SK-N-DZ (cell line): ENCODE measurements at places on chromosomes 3 and 15.

GRCh38 chr3:114496466-114496865 is 202.6 kb downstream of the TIGIT start:
- no peak for DNase-seq

- no peak for DNase-seq
These were observed 263.3 kb downstream of the NEK10 start for GRCh38 chr3:27105904-27106303.

- no peak for DNase-seq
These were observed 340.4 kb upstream of the KCNMB2 start for GRCh38 chr3:178195824-178196223.

DNA sequence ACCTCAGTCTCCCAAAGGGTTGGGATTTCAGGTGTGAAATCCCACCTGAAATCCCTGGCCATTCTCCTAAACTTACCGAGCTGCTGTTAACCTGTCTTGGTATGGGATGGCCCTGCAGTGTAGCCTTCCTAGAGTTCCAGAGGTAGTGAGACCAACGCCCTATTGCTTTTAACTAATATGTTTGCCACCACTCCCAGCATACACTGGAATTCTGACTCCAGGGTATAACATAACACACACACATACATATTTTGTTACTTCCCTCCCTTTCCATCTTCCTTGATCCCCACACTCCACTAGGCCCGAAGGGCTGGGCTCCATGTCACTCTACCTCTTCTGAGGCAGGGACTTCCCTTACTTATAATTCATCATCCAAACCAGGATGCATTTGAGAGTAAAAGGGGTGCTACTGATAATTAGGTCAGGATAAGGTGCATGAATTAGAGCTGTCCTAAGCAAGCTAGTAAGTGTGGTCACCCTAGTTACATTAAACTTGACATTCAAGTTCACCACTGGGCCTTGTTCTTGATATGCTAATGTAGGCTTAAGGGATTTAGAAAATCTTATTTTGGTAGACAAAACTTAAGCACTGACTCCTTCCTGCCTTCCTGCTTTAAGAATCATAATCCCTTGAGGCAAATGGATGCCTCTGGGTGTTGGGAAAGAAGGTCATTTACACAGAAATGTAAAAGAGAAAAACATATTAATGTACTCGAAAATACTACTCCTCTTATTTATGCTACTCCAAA is 317.6 kb downstream of the MAGI1 start:
- no peak for DNase-seq

DNA sequence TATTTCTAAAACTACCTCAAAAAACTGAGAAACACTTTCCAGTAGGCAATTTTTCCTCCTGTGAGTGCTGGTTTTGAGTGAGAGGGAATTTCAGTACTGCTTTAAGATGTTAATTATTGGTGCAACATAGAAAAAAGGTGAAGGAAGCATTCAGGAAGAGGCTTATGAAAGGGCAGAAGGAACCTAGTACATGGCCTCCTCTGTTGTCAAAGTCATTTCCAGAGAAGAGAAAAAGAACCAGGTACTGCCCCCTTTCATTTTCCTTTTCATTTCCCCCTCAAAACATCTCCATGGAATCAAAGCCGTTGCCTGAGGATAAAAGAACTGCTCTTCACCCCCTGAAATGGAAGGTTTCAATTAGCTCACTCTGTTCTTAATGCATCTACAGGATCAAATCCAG is 19.8 kb downstream of the RARRES1 start:
- no peak for DNase-seq

DNA sequence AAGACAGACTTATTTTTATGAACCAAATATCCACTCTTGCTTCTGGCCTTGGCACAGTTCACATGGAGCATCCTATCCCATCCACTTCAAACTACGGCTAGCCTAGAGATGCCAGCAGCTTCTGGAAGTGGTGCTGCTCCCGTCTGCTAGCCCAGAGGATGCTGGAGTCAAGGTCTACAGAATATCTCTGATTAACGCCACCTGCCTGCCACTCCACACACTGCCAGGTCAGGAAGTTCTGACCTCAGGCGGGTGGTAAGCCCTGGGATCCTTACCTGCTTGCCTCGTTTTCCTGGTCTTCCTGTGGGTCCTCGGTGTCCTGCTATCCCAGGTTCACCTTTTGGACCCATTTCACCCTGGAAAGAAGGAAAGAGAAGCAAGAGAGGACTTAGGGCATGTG is 42.9 kb downstream of the EAF1 start:
- no peak for DNase-seq

DNA sequence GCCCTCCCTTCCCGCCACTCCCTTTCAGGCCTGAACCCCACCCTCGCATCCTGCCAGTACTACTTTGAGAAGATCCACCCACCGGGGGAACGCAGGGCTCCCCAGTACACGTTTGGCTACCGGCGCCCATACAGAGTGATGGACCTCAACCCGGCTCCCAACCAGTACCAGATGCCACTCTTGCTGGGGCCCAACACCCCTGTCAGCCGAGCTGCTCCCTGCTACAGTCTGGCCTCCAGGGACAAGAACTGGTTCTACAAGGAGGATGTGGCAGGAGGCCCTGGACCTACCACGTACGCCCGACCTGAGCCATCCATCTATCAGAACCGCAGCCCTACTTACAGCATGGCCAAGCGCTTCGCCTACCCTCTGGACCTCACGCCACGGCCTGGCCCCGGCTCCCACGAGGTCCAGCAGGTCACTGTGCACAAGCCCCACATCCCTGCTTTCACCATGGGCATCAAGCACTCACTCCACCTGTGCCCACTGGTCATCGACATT is 14.4 kb upstream of the CSPG4 start:
- no peak for DNase-seq

GRCh38 chr3:61771976-61772375 is 210.6 kb downstream of the PTPRG start:
- no peak for DNase-seq

DNA sequence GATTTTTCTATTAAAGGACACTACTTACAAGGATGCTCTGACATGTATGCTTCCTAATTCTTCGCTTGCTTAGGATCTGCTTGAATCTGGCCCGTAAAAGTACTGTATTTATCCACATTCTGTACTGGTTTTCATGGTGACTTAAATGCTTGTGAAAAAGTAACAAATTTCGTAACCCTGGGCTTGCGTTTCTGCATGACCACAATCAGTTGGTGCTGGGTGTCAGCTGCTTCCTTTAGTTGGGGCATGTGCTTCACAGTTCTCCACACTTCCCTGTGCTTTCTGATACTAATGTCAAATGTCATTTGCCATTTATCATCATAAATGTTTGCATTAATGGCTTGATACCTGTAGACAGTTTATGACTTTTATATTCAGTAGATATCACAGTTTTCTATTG is 218.4 kb upstream of the MLF1 start:
- DNase-seq, result no peak

GRCh38 chr3:13011573-13012220 is 61.5 kb downstream of the IQSEC1 start:
- DNase-seq, result no peak

DNA sequence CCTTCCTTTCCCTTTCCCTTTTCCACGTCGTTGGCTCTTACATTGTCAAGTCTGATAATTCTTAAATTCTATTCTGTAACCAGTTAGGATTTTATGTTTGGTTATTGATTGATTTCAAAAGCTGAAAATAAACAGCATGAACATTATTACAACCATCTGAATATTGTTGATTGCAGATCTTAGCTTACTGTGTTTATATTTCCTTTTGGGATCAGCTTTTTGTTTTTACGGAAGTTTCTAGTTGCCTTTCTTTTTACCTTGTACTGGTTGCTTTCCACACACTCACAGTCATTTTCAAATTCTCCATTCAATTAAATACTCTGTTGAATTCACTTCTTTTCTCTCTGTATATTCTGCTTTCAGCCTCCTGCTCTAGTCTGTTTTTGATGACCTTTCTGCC is 16.6 kb downstream of the ZNF35 start:
- no peak for DNase-seq

- DNase-seq, result no peak
These were observed 196.4 kb downstream of the UACA start for GRCh38 chr15:70566989-70567388.

GRCh38 chr3:16059711-16060357 is 114.6 kb upstream of the GALNT15 start:
- no peak for DNase-seq

- DNase-seq, result no peak
These were observed 403.0 kb upstream of the ONECUT1 start for GRCh38 chr15:53193149-53193548.

DNA sequence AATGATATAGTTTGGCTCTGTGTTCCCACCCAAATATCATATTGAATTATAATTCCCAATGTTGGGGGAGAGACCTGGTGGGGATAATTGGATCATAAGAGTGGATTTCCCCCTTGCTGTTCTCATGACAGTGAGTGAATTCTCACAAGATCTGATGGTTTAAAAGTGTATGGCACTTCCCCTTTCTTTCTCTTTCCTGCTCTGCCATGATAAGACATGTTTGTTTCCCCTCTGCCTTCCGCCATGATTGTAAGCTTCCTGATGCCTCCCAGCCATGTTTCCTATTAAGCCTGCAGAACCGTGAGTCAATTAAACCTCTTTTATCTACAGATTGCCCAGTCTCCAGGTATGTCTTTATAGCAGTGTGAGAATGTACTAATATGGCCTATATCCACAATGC is 126.7 kb upstream of the GMNC start:
- DNase-seq, result no peak

DNA sequence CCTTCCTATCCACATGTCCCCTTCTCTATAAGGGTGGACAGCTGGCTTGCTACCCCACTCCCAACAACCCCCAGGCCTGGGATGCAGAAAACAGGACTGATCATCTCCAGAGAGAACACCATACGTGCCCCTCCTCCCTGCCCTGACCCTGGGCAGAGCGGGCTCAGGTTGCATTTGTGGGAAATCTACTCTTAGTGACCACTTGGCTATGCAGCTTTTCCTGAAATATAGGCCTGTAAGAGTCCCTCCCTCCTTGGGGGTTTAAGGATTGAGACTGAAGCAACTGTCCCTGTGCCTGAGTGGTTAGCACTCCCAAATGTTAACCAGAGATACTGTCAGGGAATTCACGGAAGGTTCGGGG is 11.7 kb downstream of the SH2D7 start:
- no peak for DNase-seq

DNA sequence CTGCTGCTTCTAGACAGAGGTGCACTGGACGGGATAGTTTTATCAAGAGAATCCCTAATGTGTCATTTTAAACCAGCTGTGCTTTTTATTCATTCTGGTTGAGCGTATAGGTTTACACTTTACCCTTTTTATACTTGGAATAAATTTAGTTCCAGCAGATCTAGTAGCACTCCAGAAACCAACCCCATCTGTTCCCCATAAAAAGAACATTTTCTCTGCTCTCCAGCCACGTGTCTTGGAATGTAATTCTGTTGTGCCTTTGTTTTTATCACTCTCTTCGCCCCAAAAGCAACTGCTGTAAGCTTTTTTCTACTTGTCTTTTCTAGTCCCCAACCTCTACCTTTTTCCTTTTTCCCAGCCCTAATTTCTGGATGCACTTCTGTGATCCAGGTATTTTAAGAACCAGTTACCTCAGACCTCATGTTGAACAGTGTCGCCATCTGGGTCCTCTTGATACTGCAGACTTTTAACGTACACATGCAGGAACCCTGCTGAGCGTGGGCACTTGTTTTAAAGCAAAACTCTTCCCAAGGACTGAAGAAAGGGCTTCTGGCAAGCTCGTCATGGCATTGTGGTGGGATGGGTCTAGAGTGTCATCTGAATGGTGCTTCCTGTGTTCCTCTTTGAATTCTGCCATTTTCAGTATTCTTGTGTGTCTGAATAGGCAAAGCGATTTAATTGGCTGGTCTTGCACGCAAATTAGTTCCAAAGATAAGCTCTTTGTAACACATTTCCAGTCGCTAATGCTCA is 5.7 kb upstream of the EXOG start:
- no peak for DNase-seq

DNA sequence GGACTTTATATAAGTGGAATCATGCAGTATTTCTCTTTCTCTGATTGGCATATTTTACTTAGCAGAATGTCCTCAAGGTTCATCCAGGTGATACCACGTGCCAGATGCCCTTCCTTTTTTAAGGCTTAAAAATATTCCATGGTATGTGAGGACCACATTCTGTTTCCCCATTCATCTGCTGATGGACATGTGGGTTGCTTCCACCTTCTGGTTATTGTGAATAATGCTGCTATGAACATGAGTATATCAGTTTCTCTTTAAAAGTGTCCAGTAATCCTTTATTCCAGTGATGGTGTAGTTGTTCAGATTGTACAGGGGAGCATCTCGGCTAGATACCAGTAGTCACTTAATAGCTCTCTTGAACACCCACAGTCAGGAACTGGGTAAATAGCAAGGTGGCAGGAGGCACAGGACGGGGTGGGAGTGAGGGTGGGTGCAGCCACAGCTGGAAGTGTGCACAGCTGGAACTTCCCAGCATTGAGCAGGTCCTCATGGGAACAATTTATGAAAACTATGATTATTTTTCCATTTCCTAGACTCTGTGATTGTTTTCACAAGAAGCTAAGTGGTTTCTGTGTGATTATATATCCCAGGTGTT is 50.3 kb upstream of the ATG7 start:
- DNase-seq, result no peak

DNA sequence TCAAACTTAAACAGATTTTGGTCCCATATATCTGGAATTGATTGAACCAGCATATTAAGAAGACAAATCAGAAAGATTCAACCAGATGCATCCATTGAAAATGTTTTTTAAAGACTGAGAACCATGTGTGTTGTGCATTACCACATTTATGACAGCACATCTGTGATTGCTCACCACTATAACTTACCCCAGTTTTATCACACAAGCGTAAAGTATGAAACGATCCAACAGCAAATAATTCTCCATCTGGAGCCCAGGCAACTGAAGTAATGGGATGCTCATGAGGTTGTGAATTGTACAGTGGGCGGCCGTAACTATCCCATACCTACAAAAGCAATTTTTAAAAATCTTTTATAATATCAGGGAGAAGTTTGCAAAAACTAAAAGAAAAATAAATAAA is 43.2 kb downstream of the IFT80 start:
- no peak for DNase-seq

GRCh38 chr3:12187448-12188327 is 29.0 kb upstream of the TIMP4 start:
- DNase-seq, result no peak

GRCh38 chr15:95916568-95916967 is 413.9 kb upstream of the NR2F2 start:
- no peak for DNase-seq

GRCh38 chr3:142596726-142597088 is 514 bp downstream of the PLS1 start:
- no peak for DNase-seq

- no peak for DNase-seq
These were observed 64.2 kb upstream of the MME start for GRCh38 chr3:155015776-155016436.

DNA sequence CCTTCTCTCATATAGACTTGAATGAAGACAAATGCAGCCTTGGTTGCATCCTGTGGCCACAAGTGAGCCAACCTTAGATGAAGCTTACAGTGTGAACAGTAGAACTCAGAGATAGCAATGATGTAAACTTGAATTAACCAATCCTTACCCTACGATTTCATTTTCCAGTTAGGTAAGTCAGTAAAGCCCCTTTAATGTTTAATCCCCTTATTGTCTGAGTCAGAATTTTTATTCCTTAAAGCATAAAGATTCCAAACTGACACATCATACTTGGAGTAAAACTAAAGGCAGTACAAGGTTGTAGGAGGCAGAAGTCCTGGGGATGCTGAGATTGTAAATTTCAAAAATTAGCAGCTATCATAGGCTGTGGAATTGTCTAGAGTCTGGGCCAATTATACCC is 507.8 kb upstream of the DPH6 start:
- DNase-seq, result no peak
